ENCODE measurements at places on chromosomes 5 and 9. TPM values are rescaled to one million over a fixed set of nuclear protein-coding genes. Genes with fewer than 3 reads are reported as not detected.

DNA sequence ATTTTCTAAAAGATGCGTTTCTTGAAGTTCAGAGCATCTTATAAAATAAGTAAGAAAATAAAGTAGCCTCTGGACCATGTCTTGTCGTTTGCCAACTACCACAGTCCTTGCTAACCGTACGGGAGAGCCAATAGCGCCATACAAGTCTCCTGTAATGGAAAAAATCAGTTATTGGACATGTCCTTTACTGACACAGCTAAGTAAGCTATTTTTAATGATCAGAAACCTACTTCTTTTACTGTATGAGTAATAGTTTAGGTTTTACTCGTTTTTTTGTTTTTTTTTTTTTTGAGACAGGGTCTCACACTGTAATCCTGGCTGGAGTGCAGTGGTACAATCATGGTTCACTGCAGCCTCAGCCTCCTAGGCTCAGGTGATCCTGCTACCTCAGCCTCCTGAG is 37.7 kb upstream of the RAPGEF6 start:
- peaks cover 36% of the 10 kb centered on the region for H3K4me1 ChIP-seq
- H3K36me3 ChIP-seq = peaks cover 29% of the 10 kb centered on the region
- DNase-seq = no peak
- peak overlapping the region; percentile 58 for H3K27ac ChIP-seq

Gene TAF11L10
- not detected for total RNA-seq

Gene LCNL1
- 5.8 TPM for total RNA-seq

GRCh38 chr5:7412409-7412808 is 16.5 kb downstream of the ADCY2 start:
- no peaks in the 10 kb centered on the region for H3K36me3 ChIP-seq
- peaks cover 8% of the 10 kb centered on the region for H3K27me3 ChIP-seq
- H3K4me1 ChIP-seq = peaks cover 3% of the 10 kb centered on the region
- H3K27ac ChIP-seq = no peak overlapping the region
- no peak overlapping the region for H3K4me3 ChIP-seq
- no peak for DNase-seq

DNA sequence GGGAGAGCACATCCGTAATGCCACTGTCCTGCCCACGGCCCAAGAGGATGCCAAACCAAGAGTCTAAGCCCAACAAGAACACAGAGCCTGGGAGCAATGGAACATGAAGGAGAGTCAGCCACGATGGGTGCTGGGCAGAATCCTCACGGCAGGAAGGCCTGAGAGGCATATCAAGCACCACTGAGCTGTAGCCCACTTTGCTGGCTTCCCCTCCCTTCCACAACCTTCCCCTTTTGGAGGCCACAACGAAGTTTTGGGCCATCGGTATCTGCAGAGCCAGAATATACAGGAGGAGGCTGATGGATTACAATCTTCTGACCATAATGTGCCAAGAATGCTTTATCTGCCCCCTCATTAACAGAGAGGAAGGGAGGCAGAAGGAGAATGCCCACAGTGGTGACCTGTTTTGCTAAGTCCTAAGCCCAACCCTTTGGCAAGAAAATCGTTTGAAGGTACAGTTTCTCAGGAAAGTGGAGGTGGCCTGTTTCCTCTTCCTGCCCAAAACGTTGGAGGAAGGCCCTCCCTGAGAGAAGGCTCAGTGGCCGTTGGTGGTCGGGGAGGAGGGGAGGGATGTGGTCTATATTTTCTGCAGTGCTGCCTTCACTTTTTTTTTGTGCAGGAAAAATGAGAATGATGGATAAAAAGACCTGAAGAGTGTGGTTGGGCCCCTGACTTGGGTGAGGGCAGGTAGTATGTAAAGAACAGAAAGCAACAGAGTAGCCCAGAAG is 26.2 kb downstream of the MACROH2A1 start:
- H3K27ac ChIP-seq = peak overlapping the region; percentile 90
- peaks cover 15% of the 10 kb centered on the region for H3K36me3 ChIP-seq
- no peak for DNase-seq

- DNase-seq = no peak
- no peaks in the 10 kb centered on the region for H3K4me1 ChIP-seq
- no peaks in the 10 kb centered on the region for H3K27me3 ChIP-seq
- H3K4me3 ChIP-seq = no peak overlapping the region
- peaks cover 2% of the 10 kb centered on the region for H3K36me3 ChIP-seq
- H3K27ac ChIP-seq = no peak overlapping the region
Measured at GRCh38 chr9:13823026-13823425, 490.9 kb downstream of the NFIB start.

DNA sequence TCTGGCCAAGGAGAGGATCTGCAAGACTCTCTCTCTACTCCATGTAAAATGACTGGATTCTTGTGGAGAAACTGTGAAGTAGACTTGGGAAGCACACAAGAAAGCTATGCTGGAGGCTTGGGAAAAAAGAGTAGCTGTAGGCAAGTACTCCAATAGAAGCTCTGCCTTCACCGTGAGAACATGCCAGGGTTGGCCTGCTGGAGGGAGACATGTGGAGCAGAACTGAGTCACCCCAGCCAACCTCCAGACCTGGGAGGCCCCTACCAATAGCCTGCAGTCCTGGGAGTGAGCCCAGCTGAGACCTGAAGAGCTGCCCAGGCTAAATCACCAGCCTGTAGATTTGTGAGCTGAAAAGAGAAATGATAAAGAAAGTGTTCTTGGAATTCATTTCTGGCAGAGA is 66.6 kb downstream of the DEPDC1B start:
- H3K36me3 ChIP-seq = peaks cover 4% of the 10 kb centered on the region
- H3K4me3 ChIP-seq = peak overlapping the region; percentile 20
- no peak for DNase-seq
- H3K4me1 ChIP-seq = peaks cover 20% of the 10 kb centered on the region
- peak overlapping the region; percentile 93 for H3K27ac ChIP-seq

Gene ACTBL2
- total RNA-seq = 0.10 TPM

- no peak for DNase-seq
- peaks cover 27% of the 10 kb centered on the region for H3K36me3 ChIP-seq
- H3K27me3 ChIP-seq = no peaks in the 10 kb centered on the region
- no peak overlapping the region for H3K27ac ChIP-seq
- H3K4me3 ChIP-seq = no peak overlapping the region
- no peaks in the 10 kb centered on the region for H3K4me1 ChIP-seq
Measured at GRCh38 chr9:133044661-133045060, 13.9 kb downstream of the GTF3C5 start.
